ENCODE measurements at places on chromosomes 6 and 20.

- DNase-seq: no peak
Measured at GRCh38 chr6:152295920-152296319, 341.2 kb downstream of the SYNE1 start.

GRCh38 chr6:92538275-92538674 is 881.1 kb downstream of the EPHA7 start:
- DNase-seq: no peak

DNA sequence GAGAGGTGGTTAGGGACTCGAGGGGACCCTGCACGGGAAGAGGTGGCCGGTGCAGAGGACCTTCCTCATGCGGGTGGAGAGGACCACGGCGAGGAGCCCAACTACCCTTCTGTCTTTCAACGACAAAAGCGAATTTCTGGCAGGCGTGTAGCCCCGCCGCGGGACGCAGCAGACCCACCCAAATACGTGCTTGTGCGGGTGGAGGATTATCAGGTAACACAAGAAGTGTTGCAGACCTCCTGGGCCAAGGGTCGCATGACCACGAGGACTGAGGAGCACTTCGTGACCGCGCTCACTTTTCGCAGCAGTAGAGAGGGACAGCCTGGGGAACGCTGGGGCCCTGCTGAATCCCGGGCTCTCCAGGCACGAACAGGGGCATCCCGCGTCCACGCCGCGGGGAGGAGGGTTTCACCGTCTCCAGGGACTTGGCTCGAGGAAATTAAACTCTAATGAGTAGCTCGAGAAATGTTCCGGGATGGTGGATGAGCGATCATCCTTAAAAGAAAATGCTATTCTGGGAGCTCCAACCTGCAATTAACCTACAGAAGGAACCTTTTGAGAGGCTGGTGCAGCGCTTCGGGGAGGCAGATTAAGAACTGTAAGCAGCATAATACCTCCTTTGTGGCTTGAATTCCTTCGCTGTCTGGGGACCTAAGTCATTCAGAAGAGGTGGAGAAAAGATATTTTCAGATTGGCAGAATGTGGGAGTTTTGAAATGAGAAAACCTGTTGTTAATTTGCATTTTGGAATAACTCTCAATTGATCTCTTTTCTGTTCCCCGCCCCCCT is 804 bp downstream of the C6orf141 start:
- DNase-seq: peak; percentile 13

DNA sequence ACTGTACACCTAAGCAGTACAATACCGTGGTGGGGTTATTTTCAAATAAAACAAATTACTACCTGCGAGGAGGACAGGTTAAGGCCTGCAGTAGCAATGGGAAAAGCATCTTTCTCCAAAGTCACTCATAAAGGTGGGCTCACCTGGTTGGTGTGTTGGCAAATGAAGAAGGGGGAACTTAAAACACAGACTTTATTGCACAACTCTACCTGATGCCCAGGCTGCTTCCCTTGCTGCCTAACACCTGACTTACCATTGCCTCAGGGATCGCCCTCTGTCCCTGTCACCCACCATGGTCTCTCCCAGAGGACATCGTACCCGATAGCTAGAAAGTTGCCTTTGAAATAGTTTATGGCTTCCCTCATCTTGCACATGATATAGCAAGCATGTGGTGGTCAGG is 53.6 kb downstream of the GNAS start:
- no peak for DNase-seq

- peak; percentile 54 for DNase-seq
Measured at GRCh38 chr20:5448449-5449118, 131.8 kb upstream of the PROKR2 start.

DNA sequence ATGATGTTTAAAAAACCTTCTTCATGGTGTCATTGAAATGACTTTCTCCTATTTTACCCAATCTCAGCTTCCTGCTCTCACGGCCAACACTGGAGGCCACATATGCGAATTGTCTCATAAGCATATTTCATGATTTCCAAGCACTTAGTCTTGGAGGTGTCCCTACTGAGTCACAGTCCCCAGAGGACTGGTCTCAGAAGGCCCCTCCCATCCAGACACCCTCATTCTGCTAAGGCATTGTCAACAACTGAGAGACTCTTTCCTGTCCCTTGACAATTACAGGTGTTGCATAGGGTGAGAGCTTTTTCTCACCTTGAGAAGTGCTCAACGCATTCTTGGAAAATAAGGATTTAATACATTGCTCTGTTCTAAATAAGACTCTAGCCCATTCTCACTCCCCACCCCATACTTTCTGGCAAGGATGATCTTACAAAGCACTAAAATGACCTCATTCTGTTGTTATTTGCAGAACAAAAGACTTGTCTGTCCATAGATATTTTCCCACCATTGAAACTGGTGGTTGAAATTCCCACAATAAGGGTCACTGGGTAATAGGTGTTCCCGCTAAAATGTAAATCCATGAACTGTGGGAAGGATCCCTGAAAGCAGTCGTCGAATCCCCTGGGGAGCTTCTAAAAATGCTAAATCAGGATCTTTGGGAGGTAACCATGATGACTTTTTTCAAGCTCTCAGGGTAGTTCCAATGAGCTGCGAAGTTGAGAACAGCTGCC is 32.3 kb upstream of the SLC22A23 start:
- no peak for DNase-seq

Data from activated CD4-positive, alpha-beta T cell treated with anti-CD3 and anti-CD28 coated beads, Interleukin-2, amount 10 ng/mL, durations not matched to agents 7 days and 5 days (primary cell).